ENCODE measurements at places on chromosomes 1 and 21.
A peak's percentile ranks its signal among the peaks of the same experiment; 100 is the strongest.

GRCh38 chr1:101027194-101027772, 1.7 kb upstream of the DPH5 start:
- no peak for DNase-seq

GRCh38 chr21:21096956-21097355, 98.7 kb downstream of the NCAM2 start:
- no peak for DNase-seq

- no peak for DNase-seq
These were observed 12.2 kb downstream of the UTP25 start for GRCh38 chr1:209839875-209840546.

DNA sequence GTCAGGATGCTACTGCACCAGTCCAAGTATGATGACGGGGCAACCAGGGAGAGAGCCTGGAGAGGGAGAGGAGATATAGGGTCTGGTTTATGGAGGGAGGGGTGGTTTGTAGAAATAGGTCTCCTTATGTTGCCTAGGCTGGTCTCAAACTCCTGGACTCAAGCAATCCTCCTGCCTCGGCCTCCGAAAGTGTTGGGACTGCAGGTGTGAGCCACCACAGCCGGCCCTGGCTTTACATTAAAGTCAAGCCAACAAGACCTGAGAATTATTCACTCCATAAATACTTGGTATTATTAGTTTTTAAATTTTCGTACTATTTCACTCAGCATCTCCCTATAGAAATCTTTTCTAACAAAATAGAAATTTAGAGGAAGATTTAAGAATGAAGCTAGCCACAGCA, 86.8 kb downstream of the MATN1 start:
- no peak for DNase-seq

DNA sequence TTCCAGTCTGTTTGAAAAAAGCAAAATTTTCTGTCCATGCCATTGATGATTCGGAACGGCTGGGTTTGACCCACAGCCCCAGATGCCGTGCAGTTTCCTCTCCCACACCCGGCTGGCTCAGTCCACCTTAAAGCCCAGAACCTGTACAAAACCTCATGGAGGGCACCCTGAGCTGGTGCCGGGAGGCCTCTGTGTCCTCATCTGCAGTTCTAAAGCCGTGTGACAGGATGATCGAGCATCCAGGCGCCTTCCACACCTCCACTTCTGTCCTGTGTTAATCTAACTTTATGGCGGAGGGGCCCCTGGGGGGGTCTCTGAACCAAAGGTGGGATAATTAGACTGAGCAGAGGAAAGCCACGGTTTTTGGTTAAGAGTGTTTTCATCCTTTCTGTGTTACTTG, 49.6 kb downstream of the SLC37A1 start:
- DNase-seq, result no peak

GRCh38 chr1:116945421-116945820, 35.7 kb downstream of the PTGFRN start:
- DNase-seq, result no peak

DNA sequence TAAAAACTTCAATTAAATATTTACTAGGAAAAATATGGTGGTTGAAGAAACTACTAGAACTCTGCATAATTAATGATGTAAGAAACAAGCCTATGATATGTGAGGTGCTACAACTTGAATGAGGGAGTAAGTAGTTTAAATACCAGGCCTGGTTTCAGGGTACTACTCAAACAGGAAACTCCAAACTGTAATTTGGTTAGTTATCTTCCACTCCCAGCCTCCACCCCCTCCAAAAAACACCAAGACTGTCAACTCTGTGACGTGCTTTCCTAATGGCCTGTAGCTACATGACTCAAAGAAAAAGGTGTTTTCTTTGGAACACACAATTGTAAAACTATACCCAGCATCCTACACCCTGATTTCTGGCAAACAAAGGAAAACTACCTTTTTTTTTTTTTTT, 55.9 kb upstream of the RCC1 start:
- DNase-seq, result no peak

GRCh38 chr1:201791051-201791778, 37.7 kb upstream of the IPO9 start:
- no peak for DNase-seq

GRCh38 chr1:87393445-87394085, 64.9 kb downstream of the LMO4 start:
- DNase-seq, result no peak

DNA sequence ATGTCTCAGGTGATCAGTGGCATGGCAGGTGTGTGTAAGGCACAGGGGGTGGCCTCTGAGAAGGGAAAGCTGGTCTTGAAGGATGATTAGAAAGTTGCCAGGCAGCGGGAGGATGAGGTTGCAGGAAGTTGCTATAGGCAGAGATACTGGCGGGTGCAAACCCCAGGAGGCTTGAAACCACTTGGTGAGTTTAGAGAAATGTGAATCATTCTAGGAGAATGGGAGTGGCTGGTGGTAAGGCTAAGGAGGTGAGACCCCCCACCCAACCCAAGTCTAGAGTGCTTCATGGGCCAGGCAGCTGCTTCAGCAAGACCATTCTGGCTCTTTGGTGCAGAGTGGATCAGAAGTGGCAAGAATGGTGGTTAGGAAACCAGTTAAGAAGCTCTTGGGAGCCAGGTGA, 9.0 kb downstream of the SH2D2A start:
- DNase-seq, result no peak

- no peak for DNase-seq
These were observed 132.7 kb upstream of the FOXD3 start for GRCh38 chr1:63189677-63190076.

DNA sequence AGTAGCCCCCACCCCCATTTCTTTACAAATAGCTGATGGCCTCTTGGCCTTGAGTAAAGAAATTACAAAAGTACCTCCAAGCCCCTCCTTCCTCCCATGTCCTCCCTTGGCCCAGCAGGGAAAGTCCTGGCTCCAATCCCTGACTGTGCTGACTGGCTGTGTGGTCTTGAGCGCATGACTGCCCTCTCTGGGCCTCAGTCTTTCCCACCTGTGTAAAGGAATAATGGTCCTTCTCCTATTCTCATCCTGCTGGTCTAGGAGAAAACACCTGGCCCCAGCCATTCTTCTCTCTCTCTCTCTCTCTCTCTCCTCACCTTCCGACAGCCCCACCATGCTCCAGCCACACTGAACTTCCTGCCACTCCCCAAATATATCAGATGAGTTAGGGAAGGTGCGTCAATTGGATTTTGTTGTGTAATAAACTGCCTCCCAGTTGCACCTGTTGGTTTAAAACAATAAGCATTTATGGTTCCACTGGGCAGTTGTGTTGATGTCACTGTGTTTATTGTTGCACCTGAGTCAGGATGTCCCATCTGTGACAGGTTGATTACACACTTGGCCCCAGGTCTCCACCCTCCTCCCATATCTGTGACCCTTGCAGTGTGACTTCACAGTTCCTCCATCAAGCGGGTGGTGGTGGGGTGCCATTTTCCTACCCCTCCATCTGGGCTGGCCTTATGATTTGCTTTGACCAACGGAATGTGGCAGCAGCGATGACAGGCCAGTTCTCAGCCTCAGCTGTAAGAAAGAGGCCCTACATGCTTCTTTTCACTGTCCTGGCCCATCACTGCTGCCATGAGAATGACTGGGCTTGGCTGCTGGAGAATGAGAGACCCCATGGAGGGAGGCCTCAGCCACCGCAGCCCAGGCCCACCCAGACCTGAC, 22.3 kb upstream of the LRP8 start:
- no peak for DNase-seq

DNA sequence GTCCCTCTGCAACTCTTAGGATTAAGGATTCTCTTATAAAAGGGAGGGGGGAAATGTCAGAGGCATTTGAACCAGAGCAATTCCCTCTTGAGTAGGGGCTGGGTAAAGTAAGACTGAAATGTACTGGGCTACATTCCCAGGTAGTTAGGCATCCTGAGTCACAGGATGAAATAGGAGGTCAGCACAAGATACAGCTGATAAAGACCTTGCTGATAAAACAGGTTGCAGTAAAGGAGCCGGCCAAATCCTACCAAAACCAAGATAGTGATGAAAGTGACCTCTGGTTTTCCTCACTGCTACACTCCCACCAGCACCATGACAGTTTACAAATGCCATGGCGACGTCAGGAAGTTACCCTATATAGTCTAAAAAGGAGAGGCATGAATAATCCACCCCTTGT, 14.3 kb upstream of the COX20 start:
- DNase-seq, result no peak

DNA sequence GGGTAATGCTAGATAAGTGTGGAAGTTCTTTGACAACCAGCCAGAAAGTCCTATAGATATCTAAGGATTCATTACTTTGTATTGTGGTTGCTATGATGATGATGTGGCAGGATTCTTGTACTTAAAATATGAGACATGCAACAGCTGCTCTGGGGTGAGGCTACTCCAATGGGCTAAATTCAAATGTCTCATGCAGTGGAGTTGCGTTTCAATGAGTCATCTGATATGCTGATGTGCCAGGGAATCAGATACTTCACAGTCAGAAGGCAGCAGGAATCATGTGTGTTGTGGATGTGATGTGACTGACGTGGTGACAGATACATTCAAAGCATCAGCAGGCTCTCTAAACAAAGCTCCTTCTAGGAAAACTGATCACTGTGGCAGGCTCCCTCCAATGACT, 66.5 kb downstream of the TSEN15 start:
- DNase-seq, result no peak

DNA sequence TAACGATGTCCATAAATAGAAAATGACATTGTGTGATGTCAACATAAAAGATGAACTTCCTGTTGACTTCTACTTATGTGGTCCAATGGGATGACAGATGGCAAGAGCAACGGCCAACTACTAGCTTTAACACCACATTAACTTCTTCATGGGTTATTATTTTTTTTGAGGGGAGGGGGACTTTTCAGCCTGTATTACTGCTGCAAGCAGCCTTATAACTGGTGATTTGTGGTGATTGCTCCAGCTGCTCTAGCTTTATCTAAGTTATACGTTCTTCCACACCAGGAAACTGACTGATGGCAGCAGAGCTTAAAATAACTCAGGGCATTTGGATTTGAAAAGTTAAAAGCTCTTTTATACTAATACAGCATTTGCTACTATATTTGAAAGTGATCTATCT, 228.8 kb upstream of the B3GALT2 start:
- no peak for DNase-seq

- DNase-seq, result no peak
These were observed 5.4 kb downstream of the FOXO6 start for GRCh38 chr1:41366455-41367287.

- DNase-seq, result peak; percentile 38
These were observed 997 bp downstream of the IFNAR2 start for GRCh38 chr21:33230545-33231324.

DNA sequence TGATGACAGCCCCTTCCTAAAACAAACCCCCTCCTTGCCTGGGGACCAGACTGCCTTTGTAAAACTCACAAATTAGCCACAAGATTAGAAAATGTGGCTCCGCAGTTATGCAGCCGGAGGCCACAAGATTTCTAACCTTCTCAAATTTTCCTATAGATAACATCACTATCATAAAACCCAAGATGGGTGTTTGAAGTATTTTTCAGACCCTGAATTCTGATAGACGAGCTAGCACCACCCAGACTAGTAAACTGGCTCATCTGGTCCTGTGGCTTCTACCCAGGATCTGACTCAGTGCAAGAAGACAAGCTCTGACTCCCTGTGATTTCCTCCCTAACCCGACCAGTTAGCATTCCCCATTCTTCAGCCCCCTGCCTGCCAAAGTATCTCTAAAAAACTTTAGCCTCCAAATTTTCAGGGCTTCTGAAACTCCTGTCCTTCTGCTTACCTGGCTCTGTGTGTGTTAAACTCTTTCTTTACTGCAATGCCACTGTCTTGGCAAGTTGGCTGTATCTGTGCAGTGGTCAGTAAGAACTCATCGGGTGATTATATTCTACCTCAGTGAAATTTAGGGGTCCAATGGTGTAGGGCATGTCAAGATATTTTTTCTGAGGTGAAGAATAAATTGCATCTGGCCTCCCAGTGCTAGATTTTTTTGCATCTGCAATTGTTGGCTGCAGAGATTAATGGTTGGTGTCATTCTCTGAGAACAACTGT, 102.1 kb downstream of the S1PR1 start:
- DNase-seq, result no peak

GRCh38 chr1:244054924-244055263, 3.8 kb downstream of the ZBTB18 start:
- no peak for DNase-seq

GRCh38 chr1:213443415-213443814, 392.4 kb downstream of the RPS6KC1 start:
- DNase-seq, result no peak

- no peak for DNase-seq
These were observed 26.6 kb downstream of the KCNK2 start for GRCh38 chr1:215109171-215109570.

DNA sequence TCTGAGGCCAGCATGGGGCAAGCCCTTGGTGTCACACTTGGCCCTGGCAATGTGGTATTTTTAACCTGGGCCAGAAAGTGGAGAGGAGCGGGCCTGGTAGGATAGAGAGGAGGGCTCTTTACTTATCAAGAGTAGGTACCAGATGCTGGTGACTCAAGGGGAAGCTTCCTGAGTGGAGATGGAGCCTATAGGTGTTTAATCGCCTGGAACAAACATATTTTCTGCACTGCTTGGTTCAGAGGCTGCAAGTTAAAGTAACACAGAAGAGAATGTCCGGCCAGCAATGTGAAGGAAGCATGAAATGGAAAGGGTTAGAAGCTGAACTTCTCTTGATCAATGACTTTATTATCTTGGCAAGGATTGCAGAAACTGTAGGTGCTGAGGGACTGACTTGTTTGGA, 74.3 kb downstream of the DDR2 start:
- no peak for DNase-seq

GRCh38 chr1:61950418-61950817, 208.1 kb downstream of the PATJ start:
- DNase-seq, result peak; percentile 4

DNA sequence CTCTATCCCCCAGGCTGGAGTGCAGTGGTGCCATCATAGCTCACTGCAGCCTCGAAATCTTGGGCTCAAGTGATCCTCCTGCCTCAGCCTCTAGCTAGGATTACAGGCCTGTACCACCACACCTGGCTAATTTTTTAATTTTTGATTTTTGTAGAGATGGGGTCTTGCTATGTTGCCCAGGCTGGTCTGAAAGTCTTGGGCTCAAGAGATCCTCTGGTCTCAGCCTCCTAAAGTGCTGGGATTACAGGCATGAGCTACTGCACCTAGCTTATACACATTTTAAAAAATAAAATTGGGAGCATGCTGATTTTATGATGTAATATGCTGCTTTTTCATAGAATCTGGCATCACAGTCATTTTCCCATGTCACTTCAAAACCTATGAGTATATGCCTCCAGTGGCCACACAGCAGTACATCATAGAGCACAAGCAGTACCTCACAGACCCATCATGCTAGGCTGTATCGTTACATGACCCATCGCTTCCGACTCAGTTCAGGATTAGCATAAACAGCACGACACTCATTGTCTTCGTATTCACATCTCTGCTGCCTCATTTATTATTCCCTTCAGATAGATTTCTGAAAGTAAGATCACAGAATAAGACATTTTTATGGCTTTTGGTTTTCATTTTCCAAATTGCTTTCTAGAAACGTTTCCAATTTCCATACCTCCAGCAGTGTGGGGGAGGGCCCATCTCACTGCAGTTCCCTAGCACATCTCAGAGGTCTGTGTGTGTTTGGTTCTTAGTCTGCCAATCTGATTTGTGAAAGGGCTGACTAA, 35.9 kb upstream of the CCSAP start:
- DNase-seq, result peak; percentile 35

- DNase-seq, result no peak
These were observed 14.5 kb upstream of the KCNA2 start for GRCh38 chr1:110620686-110621085.

- no peak for DNase-seq
These were observed 3.2 kb upstream of the ATP13A2 start for GRCh38 chr1:17014671-17015567.

- no peak for DNase-seq
These were observed 26.4 kb upstream of the EVA1B start for GRCh38 chr1:36349839-36350238.

All from HuH-7 (cell line).